ENCODE measurements at places on chromosomes 2 and 18. TPM values are rescaled to one million over a fixed set of nuclear protein-coding genes. Genes with fewer than 3 reads are reported as not detected.

GRCh38 chr2:64273524-64274398 is 129.5 kb upstream of the PELI1 start:
- DNase-seq = no peak

- no peak for DNase-seq
Observed at GRCh38 chr2:231037202-231037730, at the start of gene C2orf72. Gene C2orf72 (plus strand): TSS chr2:231037523. CDS start chr2:231037566, 43 bp downstream.

GRCh38 chr2:139574371-139574770 is 794.2 kb upstream of the NXPH2 start:
- no peak for DNase-seq

GRCh38 chr2:98087447-98088020 is 567 bp downstream of the VWA3B start:
- DNase-seq = no peak

GRCh38 chr2:37469126-37469525 is 124.7 kb downstream of the QPCT start:
- DNase-seq = no peak

DNA sequence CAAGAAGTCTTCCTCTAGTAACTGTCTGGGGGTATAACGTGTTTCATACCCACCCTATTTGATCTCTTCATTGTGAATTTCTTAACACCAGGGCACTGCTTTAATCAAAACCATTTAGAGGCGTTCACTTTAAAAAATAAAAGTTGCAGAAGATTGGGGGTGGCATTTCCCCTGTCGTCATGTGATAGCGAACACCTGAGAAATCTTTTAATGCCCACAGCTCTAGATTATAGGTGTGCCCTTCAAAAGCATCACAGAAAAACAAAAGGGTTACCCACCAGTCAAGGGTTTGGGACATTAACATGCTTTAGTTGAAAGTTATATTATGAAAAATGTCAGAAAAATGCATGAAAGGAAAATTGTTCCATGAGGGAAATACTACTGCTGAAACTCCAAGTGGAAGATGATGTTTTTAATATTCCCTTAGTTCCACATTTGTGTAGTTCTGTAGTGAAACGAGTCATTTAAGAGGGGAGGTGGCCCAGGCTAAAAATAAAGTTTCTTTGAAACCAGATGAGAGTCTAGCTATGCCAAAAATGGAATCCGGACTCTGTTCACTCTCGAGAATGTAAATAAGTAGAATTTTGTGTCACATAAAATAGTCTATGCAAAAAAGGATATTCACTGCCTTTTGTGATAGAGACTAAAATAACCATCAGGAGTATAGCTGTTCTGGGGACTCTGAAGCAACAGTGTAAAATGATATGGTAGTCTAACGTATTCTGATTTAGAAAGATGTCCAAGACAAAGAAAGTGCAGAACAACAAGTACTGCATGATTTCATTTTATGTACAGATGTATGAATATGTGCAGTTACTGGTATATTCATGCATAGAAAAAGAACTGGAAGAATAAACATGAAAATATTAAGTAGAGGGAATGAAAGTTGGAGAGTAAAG is 95.3 kb downstream of the TMEM247 start:
- no peak for DNase-seq

- no peak for DNase-seq
Observed at GRCh38 chr2:158724803-158725381, 70.2 kb upstream of the DAPL1 start.

DNA sequence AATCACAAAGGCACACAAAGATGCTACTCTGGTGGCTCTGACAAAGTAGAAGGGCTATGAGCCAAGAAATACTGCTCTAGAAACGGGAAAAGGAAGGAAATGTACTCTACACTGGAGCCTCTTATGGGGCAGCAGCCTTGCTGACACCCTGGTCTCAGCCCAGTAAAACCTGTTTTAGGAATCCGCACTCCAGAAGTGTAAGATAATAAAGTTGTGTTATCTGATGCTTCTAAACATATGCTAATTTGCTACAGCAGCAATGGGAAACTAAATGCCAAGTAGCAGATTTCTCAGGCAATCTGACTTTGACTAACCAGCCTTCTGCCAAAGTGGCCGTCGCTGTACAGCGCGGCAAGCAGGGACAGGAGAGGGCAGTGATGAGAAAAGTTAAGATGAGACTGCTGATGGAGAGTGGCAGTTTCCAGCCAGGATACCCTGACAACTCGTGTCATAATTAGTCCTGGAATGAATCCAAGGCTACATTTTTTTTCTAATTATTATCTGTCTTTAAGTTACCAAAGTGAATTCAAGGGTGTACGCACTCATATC is 99.0 kb downstream of the NETO1 start:
- no peak for DNase-seq

- peak; percentile 43 for DNase-seq
Observed at GRCh38 chr2:20623741-20624155, 27.1 kb downstream of the HS1BP3 start.

- no peak for DNase-seq
Observed at GRCh38 chr18:1246827-1247226, 342.2 kb downstream of the ADCYAP1 start.

DNA sequence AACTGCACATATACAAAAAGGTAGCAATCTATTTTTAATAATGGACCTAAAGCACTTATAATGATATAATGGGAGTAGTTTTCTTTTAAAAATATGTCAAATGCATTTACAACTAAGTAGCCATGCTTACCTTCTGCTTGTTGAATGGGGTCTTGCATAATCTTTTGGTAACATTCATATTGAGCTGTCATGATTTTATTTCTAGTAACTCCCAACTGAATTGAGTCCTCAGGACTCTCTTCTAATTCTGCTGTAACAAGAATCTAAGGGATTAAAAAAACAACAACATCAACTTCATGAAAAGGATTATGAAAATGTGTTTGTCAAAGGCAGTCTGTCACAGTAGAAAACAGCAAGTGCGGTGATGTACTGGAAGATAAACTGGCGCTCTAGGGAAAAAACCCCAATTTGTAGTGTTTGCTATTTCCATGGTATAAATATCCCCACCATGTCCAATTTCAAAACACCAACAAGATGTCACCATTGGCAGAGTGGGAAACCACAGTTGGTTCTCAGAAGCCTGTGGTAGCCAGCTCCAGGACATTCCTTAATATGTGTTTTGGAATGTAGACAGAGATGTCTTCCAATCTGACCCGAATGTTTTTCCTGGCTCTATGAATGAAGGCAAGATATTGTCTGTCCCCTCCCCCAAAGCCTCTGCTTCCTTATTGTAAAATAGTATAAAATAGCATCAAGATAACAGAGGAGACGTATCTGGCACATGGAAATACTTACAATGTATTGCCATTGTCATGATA is 64.8 kb downstream of the CALCRL start:
- no peak for DNase-seq

The HES6 gene
- 6.1 TPM for total RNA-seq

The ACVR1 gene
- total RNA-seq = 35.0 TPM

The TMEM169 gene
- 1.2 TPM for total RNA-seq

The UGT1A8 gene
- not detected for total RNA-seq

The KYNU gene
- total RNA-seq = 30.6 TPM

The HRH4 gene
- total RNA-seq = 2.0 TPM
